ENCODE measurements at places on chromosomes 12 and 14. TPM values are rescaled to one million over a fixed set of nuclear protein-coding genes. Genes with fewer than 3 reads are reported as not detected.

Gene PPP1R1A
- total RNA-seq: not detected

Gene TTC8
- total RNA-seq: 16.3 TPM

Gene LAG3
- 0.89 TPM for total RNA-seq

Gene HOXC12
- not detected for total RNA-seq

Gene RECQL
- total RNA-seq: 11.7 TPM

Gene TMEM132C
- 0.78 TPM for total RNA-seq

Gene SLC25A47
- 0.28 TPM for total RNA-seq

Gene SLC7A7
- 8.4 TPM for total RNA-seq

Gene CLEC4D
- 0.15 TPM for total RNA-seq

Gene GALNT16
- 1.7 TPM for total RNA-seq

Gene KLRK1
- total RNA-seq: 1.9 TPM

- DNase-seq: no peak
Observed at GRCh38 chr12:16492240-16492639, 113.7 kb downstream of the LMO3 start.

- DNase-seq: no peak
Observed at GRCh38 chr12:128483526-128484255, 216.7 kb downstream of the TMEM132C start.

GRCh38 chr14:59275668-59276067 is 87.2 kb downstream of the DAAM1 start:
- DNase-seq: no peak

DNA sequence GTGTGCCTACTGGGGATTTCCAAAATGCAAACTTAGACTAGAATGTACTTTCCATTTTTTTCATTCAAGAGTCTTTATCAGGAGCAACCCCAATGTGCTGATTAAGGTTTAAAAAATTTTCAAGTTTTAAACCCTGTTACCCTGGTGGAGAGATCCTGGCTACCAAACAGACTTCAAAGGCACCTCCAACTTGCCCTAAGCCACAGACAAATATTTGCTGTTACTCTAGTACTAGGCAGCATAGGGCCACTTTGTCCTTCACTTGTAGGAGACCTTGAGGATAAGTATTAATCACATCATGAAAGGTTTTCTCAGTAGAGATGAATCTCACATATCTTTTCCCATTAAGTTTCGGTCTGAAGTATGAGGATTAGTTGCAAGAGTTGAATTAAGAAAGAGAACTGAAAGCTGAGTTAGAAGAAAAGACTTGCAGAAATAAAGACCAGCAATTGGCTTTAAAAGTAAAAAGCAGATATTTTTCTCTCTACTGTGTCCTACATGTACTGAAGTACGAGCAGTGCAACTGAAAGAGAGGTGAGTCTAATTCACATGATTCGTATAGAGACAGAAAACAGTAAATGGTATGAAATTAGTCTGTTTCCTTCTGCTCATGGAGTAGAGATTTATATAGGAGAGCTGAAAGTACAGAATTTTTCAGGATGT is 28.3 kb downstream of the NTN4 start:
- no peak for DNase-seq

GRCh38 chr14:81465507-81466228 is 65.5 kb upstream of the STON2 start:
- no peak for DNase-seq

- DNase-seq: no peak
Observed at GRCh38 chr14:96390965-96391292, 999 bp upstream of the AK7 start.

DNA sequence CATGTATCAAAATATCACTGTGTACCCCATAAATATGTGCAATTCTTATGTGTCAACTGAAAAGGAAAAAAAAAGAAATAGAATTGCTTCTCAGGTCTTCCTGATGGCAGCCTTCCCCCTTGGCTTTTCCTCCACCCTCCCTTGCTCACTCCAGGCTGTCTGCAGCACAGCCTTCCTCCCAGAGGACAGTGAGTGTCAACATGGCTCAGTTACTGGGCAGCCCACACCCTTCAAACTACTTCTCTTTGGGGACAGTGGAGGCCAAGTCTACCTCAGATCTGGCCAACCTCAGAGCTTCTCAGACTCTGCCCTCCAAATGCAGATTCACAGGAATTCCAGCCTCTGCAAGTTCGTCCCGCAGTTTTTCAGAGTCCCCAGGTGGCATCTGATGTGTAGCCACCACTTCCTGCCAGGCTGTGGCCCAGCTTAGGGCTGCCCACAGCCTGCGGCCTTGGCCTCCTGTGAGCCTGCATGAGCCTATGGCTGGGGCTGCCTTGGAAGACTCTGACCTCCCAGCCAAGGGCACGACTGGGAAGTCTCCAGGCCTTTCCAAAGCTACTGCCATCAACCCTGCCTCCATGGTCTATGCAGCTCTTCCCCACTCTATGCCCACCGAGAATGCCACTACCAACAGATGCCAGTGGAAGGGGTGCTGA is 148.0 kb upstream of the PWP1 start:
- no peak for DNase-seq

- no peak for DNase-seq
Observed at GRCh38 chr12:69091442-69092017, 147.8 kb upstream of the CPSF6 start.

- no peak for DNase-seq
Observed at GRCh38 chr14:90837355-90837754, 21.1 kb upstream of the TTC7B start.

- no peak for DNase-seq
Observed at GRCh38 chr14:56205881-56206280, 87.7 kb downstream of the PELI2 start.

DNA sequence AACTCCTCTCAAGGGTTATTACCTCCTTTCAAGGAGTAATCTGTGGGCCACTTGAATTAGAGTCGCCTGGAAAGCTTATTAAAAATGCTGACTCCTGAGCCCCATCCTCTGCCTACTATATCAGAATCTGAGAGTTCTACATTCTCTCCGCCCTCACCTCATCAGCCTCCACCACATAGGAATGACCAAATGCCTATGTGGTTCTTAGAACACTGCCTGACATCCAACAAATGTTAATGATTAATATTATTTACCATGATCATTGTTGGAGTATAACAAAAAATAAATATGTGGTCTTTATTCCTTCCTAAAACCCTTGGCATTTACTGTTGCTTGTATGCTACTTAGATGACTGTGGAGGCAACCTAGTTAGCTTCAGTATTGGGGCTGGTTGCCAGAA is 91.9 kb downstream of the BBS10 start:
- no peak for DNase-seq

DNA sequence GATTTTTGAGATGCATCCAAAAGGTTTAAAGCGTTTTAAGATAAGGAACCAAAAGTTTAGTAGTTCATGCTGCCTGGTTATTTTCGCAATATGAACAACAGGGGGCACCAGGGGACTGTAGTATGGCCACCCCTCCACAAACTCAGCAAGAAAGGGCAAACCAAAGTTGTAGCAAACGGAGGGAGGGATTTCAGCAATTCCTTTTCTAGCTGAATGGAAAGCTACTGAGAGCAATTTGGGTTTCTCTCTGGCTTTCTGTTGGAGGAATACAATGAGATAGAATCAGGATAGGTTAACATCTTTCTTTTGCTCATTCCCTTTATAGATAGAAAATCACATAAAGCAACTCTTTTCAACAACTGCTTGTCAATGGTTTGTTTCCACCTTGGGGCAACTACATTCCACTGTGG is 62.5 kb downstream of the DRAM1 start:
- peak; percentile 51 for DNase-seq

- DNase-seq: no peak
Observed at GRCh38 chr12:63292471-63293221, 141.6 kb upstream of the AVPR1A start.

GRCh38 chr12:15225136-15225862 is 4.1 kb upstream of the RERG start:
- no peak for DNase-seq

DNA sequence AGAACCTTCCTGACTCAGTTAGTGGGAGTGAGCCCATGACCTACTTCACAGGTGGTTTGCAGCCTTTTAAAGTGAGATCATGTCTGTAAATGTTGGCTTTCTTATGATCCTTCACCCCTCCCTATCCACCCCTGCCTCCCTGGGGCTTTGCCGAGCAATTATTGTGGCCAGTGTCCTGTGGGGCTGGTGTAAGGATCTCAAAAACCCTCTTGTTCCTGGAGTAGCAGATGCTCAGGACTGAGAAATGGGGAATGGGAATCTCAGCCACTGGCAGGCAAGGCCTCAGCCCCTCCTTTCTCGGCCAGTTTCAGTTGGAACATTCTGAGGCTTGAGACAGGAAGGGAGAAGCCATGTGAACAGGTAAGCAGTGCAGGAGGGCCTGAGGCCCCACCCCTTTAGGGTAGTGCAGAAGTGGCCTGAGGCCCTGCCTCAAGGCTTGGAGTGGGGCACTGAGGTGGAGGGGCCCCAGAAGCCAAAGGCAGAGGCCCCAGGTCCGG is 53.8 kb downstream of the PLEKHG3 start:
- DNase-seq: peak; percentile 51

- no peak for DNase-seq
Observed at GRCh38 chr14:90213099-90213748, 43.1 kb upstream of the PSMC1 start.

DNA sequence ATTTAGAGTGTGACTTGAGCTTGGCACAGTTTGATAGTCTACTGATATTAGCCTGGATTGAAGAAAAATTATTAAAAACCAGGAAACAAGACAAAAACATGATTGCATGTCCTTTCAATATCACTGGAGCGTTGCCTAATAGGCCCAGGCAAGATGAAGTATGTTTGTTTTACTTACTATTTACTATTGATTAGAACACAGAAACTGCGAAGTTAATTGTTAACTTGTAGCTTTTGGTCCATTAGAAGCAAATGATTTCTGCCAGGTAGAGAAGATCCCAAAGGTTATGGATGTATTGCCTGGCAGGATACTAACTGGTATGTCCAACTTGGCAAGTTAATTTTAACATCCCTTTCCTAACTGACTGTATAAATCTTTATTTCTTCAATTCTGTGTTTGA is 268.9 kb downstream of the ETNK1 start:
- no peak for DNase-seq

DNA sequence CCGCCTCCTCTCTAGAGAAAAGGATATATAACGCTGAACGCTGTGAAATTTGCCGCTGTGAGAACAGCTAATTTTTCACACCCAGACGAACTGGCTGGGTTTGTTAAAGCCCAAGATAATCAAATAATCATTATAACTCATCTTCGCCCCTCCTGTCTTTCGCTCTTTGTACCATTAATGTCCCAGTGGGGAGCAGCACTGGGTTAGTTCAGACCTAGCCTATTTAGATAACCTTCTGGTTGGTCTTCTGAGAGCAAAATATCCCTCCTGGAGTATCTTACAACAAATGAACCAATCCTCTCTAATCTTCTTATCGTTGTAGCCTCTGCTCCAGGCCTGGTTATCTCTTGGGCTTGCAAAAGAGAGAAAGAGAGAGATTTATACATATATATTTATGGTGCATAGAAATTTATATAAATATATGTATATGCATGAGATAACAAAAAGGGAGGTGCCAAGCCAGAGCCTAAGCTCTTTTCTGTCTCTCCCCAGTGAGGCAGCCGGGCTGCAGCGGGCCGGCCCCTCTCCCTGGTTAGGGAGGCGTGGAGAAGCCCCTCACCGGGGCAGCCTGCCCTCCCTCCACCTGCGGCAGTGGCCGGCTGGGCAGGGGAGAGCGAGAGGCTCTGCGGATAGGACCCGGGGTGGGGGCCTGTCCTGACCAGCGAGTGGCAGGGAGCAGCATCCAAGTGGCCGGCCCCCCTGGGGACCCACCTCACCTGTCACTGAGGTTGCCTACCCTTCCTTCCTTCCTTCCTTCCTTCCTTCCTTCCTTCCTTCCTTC is 202.0 kb upstream of the LHX5 start:
- no peak for DNase-seq

DNA sequence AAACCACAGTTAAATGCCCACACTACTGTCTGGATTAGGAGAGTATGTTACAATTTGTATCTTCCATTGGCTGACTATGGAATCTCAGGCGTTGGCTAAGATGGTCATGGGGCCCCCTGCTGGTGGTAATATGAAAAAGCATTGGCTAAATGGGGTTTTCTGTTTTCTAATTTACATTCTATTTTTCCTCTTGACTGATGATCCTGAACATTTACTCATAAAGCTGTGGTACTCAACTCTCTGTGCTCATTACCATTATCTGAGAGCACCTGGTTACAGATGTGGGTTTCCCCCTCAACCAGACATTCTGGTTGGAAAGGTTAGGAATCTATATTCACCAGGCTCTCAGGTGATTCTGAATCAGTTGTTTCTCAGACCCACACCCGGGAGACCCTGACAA is 64.8 kb downstream of the WSCD2 start:
- peak; percentile 24 for DNase-seq

- DNase-seq: no peak
Observed at GRCh38 chr14:64937821-64938193, 4.7 kb downstream of the GPX2 start.

GRCh38 chr14:102781063-102781462 is 3.8 kb downstream of the TRAF3 start:
- no peak for DNase-seq

DNA sequence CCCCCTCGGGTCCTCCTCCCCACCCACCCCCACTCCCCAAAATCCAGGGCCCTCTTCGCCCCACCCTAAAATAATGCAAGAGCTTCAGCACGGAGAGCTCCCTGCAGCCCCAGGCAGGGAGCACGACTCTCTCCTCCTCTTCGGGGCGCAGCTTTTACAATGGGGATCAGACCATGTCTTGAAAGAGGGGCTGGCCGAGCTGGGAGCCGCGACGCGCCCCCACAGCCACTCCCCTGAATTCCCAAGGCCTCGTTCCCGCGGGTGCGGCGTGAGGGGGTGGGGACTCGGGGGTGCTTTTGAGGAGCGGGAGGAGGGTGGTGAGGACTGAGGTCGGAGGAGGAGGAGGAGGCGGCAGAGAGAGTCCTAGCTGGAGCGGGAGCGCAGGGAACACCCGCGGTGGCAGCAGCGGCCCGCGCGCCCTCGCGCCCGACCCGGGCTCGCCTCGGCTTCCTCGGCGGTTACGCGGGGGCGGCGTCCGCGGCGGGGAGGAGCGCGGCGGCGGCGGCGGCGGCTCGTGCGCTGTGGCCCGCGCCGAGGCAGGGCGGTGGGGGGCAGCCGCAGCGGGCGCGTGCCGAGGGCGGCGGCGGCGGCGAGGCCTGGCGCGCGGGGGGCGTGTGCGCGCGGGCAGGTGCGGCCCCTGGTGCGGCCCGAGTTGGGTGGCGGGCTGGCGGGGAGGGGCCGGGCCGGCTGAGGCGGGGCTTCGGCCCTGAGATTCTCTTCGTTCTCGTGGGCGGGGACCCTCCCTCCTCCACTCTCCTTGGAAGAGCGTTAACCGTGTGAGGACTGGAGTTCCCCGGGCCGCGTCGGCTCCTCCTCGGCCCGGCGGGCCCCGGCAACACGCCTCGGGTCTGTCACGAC is at the start of gene ANKS1B:
Gene ANKS1B, minus strand, starts transcription at position 666 of the 858 bp plus-strand sequence. CDS start 699 bp downstream, outside the sequence.
- peak; percentile 34 for DNase-seq

DNA sequence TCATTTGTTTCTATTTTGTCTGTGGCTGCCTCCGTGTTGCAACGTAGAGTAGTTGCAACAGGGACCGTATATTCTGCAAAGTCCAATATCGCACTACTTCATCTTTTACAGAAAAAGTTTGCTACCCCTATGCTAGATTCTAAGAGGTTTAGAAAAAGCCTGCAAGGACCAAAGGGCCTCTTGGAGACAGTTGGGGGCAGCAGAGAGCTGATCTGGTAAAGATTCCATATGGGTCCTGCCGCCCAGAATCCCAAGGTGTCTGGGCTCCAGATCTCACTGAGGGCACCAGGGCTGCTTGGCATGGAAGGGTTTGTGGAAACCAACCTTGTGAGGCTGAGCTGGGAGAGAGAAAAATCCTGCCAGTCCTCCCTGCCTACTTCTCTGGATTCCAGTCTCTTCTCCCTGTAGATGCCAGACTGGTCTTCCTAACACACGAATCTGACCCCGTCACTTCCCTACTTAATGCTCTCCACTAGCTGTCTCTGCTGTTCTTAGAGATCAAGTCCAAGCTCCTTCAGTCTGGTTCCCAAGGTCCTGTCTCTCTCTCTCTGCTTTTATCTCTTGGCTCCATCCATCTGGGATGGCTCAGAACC is 74.6 kb downstream of the GLRX5 start:
- DNase-seq: peak; percentile 29

Data from left colon (tissue), 2 donors.